NCI-H774 (cell line): ENCODE measurements at places on chromosomes 3 and 15.

DNA sequence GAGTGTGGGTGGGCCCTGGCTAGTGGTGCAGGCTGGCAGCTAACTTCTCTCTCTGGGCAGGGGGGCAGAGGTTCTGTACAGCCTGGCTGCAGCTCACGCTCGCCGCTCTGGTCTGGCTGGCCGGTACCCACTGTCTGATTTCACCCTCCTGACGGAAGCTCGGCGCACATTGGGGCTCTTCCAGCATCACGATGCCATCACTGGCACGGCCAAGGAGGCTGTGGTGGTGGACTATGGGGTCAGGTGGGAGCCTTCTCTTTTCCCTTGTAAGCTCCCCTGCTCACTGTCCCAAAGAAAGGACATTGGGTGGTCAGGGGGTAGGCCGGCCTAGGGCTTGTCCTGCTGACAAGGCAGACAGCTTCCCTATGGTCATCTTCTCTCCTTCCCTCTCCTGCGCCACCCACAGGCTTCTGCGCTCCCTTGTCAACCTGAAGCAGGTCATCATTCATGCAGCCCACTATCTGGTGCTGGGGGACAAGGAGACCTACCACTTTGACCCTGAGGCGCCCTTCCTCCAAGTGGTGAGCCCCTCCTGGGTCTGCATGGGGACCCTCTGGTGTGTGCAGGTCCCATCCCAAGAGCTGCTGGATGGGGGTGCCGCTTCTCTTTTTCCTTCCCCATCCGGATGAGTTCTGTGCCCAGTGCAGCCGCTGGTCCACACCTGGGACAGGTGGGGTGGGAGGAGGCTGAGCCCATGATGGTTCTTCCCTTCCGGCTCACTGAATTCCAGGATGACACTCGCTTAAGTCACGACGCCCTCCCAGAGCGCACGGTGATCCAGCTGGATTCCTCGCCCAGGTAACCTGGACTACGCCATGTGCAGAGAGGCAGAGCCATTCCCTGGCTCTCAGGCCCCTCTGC is 7.6 kb downstream of the MAN2A2 start:
- no peak for DNase-seq

- no peak for DNase-seq
These were observed 10.6 kb downstream of the TTC21A start for GRCh38 chr3:39118079-39118478.

DNA sequence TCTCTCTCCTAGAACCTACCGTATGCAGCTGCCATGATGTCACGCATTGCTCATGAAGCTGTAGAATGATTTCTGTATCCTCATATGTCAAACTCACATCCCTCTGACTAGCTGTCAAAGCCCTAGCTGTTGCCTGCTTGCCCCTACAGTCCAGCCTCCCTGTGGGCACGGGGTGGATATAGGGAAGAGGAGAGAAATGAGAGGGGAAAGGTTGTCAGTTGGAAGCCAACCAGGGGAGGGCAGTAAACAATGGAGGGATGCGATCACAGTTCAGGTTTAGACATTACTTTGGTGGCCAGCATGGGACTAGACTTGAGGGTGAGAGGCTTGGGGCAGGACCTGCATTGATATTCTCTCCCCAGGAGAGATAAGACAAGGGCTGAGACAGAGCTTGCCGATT is 1.7 kb upstream of the HDGFL3 start:
- DNase-seq: no peak

DNA sequence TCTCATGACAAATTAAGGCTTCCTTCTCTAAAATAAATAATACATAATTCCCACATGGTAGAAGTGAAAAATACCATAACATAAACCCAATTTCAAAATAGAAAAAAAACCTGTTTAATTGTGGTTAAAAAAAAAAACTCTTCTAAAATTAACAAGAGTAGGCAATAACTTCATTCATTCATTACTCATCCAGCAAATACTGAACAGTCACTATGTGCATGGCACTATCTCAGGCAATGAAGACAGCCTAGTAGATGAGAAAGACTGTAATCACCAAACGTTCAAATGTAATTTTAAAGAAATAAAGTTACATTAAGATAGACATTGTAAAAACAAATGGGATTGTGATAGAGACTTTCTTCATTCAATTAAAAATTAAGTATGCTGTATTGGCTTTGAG is 43.4 kb downstream of the TFDP2 start:
- DNase-seq: no peak

DNA sequence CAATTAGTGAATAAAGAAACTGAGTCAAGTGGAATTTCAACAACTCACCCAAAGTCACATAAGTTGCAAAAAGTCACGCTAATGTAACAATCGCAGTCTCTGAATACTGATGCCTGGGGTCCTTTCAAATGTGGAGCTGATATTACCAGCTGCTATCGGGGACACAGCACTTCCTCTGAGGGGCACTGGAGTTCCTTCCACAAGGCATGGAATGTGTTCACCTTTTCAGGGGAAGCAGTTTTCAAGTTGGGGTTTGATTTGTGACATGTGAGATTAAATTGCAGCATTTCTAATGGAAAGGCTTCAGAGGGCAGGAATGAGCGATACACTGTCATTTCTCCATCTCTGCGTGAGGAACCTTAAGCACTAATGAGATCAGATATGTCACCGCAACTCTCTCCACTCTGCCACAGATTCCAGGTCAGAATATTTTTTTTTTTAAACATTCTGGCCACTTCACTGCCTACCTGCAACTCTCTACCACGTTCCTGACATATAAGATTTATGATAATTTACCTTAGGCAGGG is 807.2 kb upstream of the CFAP20DC start:
- DNase-seq: no peak
